ENCODE measurements at places on chromosomes 5 and 9.

GRCh38 chr9:135167849-135168655 lies 80.6 kb downstream of the OLFM1 start:
- DNase-seq = no peak

DNA sequence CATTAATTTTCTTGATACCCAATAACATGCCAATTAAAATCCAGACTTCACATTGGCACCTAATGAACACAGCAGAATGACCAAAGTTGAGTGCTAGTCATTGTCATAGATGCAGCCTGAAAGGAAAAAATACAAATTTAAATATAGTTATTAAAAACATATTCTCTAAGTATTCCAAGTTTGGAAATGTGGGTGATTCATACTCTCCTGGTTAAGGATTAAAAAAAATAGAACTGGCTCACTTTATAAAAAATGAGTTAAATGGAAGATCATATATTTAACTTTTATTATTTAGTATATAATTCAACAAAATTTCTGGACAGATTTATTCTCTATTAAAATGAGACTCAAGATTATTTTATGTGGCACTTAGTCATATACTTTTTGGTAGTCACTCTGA lies 33.2 kb upstream of the RICTOR start:
- no peak for DNase-seq

GRCh38 chr5:62578540-62578939 lies at the start of gene LRRC70:
LRRC70 (plus strand) TSS chr5:62578819; CDS start chr5:62579439, 620 bp downstream.
- DNase-seq = peak; percentile 26

GRCh38 chr9:4177970-4178758 lies 121.7 kb downstream of the GLIS3 start:
- DNase-seq = no peak

DNA sequence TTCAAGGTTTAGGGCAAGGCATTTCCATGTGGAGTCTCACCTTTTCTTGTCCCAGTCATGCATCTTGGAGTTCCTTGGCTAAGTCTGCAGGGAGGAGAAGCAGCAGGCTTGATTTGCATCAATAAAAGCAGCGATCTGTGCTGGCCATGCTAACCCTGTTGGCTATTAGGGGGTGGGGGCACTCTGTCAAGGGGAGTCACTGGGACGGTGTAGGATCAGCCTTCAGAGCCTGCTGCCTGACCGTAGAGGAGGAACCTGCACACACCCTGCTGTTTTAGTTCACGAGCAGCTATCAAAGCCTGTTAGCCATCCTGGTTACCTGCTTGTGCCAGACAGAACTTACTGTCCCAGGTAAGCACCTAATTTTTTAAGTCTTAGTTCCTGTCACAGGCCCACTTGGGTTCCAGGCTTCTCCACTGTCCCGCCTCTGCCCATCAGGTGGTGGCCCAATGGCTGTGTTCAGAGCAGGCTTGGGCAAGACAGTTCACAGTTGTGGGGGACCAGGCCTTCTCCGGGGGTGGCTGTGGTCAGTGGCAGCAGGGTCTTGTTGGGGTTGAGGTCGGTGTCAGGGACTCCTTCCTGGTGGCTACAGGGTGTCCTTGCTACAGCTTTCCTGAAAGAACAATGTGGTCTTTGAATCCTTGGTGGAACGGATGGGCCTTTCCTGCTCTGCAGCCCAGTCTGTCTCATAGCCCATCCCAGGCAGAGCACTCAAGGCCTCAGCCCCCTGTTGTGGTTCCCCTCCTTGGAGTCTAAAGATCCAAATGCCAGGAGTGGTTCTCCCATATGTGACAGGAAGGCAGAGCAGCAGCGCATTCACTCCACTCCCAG lies 43.7 kb downstream of the SECISBP2 start:
- DNase-seq = no peak
